ENCODE measurements at places on chromosomes 5 and 9.

GRCh38 chr9:89740722-89741121 is 135.9 kb downstream of the GADD45G start:
- DNase-seq = no peak

DNA sequence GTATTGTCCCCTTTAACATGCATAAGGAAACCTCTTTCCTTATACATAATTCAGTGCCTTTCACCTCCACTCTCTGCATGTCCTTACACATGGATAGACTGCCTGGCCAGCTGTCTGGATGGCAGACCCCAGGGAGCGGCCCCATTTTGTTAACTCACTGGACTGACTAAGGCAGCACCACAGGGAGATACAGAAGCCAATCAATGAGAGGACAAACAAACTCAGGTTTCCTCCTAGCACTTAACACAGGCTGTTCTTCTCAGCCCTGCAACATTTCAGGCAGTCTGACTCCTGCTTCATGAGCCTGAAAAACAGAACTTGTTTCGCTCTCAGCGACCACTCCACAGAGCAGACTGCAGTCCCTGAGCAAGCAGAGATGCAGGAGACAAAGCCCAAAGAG is 135.4 kb upstream of the RASEF start:
- no peak for DNase-seq

DNA sequence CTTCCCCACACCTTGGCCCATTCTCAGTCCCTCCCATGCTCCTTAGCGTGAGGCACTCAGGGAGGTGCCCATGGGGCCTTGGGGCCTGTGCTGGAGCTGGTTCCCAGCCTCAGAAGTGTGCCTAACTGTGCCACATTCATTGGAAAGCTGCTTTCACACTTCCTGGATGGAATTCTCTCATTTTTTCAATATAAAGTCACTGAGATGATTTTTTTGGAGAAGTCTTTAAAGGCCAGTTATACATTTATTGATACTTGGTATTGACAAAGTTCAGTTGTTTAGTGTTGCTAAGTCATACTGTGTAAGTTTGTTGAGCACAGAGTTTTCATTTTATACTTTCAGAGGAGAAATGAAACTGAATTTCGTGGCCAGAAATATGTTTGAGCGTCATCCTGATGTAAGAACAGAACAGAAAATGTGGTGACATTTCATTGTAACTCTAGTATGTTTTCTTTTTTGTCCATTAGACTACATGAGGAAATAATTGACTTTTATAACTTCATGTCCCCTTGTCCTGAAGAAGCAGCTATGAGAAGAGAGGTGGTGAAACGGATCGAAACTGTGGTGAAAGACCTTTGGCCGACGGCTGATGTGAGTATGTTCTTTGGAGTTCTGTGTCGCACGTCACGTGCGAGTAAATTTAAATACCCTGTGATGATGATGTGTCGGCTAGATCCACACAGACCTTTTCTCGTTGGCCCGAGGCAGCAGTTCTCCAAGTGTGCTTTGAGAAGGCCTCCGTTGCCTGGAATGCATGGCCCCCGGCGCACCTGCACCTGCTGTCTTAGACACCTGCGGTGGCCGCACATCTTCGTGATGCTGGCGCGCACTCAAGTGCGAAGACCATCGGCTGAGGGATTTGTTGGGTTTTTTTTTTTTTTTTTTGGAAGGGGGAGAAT is 24.1 kb downstream of the TENT4A start:
- DNase-seq = no peak

DNA sequence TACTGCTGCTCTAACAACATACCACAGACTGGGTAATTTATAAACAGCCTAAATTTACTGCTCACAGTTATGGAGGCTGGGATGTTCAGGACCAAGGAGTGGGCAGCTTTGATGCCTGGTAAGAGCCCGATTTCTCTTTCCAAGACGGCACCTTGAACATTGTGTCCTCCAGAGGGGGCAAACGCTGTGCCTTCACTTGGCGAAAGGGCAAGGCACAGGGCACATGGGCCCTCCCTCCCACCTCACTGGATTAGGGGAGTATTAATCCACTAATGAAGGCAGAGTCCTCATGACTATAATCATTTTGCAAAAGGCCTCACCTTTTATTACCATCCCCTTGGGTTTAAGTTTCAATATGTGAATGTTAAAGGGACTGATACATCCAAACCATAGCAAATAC is 397.7 kb downstream of the TMEM38B start:
- no peak for DNase-seq

DNA sequence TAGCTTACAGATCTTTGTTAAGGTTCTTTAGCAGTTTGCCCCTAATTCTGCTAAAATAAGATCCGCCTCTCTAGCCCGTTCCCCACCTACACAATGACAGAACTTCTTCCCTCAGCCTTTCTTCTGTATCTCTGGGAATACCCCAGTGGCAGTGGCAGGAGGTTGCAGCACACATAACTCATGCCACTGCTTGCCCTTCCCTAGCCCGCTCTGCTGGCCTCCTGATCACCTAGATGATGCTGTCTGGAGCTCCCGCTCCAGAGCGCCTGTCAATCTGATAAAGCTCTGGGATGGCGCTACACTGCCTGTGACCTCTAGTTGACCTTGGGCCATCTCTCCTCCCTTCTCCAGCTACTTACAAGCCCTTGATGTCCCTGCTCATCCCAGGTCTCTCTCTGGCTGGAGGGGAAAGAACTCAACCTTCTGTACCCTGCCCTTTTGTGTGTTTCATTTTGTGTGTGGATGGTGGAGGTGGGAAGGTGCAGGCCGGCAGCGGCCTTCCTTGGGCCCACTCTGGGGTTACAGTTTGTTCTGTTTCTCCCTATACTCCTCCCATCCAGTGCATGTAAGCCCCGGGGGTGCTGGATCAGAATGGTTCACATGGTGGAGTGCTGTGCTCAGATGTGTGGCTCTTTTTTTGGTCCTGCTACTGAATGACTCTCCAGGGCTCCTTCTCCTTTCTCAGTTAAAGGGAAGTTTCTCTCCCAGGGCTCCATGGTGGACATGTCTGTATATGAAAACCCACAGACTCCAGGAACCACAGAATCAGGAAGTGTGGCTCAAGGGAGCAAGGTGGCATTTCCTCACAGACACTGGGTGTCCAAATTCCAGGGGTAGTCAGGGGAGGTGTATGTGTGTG is 29.1 kb downstream of the MTX3 start:
- DNase-seq = no peak

- no peak for DNase-seq
These were observed 10.9 kb downstream of the C5orf52 start for GRCh38 chr5:157682257-157682656.

DNA sequence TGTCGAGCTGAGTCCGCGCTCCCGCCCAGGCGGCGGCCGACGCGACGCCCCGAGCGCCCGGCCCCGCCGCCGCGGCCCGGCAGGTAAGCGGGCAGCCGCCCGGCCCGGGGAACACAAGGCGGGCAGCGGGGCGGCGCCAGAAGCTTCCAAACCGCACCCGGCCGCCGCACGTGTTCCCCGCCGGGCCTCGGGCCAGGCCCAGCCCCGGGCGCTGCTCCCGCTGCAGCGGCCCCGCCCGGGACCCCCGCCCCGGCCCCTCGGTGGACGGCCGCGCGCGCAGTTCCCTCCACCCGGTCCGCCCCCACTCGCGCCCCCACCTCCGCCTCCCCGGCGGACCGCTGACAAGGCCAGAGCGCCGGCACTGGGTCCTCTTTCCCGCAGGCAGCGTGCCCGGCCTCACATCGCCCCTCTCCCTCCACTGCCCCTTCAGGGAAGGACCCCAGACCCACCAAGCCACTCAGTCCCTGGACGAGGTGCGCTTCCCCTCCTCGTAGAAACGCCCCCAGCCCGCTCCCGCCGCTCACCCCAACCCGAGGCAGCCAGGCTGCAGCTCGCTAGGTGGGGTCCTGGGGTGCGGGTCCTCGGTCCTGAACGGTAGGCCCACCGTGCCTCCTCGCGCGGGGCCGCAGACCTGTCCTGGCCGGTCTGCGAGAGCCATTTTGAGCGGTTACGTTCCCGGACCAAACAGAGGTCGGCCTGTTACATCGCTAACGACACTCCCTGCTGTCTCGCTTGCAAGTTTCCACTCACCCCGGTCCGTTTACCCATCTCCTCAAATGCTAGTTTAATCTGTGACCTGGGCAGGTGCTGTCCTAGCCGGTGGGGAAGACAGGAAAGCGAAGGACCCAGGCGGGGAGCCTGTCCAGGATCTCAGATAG is 475 bp downstream of the WDR5 start:
- DNase-seq = no peak

Data from effector memory CD4-positive, alpha-beta T cell (primary cell).